ENCODE measurements at places on chromosomes 2 and 18. TPM values are rescaled to one million over a fixed set of nuclear protein-coding genes. Genes with fewer than 3 reads are reported as not detected.

Gene C2orf80
- not detected for total RNA-seq

Gene ALPG
- not detected for total RNA-seq

Gene PTPRM
- total RNA-seq: not detected

Gene TTN
- total RNA-seq: under 0.01 TPM

Gene KIF5C
- total RNA-seq: 0.74 TPM

All from A673 (cell line).